Tibial nerve (tissue), 4 donors: ENCODE measurements at places on chromosomes 5 and 9.

GRCh38 chr5:84632418-84632817 lies 247.7 kb upstream of the EDIL3 start:
- DNase-seq, result no peak

DNA sequence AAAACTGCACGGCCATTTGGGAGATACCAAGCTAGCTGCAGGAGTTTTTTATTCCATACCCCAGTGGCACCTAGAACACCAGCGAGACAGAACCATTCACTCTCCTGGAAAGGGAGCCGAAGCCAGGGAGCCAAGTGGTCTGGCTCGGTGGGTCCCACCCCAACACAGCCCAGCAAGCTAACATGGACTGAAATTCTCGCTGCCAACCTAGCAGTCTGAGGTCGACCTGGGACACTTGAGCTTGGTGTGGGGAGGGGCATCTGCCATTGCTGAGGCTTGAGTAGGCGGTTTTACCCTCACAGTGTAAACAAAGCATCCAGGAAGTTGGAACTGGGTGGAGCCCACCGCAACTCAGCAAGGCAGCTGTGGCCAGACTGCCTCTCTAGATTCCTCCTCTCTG lies 108.9 kb upstream of the CHD1 start:
- no peak for DNase-seq

- no peak for DNase-seq
Measured at GRCh38 chr9:106701611-106702010, 161.4 kb upstream of the ZNF462 start.

- DNase-seq, result no peak
Measured at GRCh38 chr9:27396495-27396894, 99.5 kb upstream of the EQTN start.

GRCh38 chr5:35237580-35238376 lies 7.5 kb upstream of the PRLR start:
- DNase-seq, result no peak
